Jurkat, Clone E6-1 (cell line): ENCODE measurements at places on chromosomes 4 and X.

GRCh38 chrX:27186671-27187070 lies 276.5 kb downstream of the PPP4R3C start:
- DNase-seq, result peak; percentile 41

DNA sequence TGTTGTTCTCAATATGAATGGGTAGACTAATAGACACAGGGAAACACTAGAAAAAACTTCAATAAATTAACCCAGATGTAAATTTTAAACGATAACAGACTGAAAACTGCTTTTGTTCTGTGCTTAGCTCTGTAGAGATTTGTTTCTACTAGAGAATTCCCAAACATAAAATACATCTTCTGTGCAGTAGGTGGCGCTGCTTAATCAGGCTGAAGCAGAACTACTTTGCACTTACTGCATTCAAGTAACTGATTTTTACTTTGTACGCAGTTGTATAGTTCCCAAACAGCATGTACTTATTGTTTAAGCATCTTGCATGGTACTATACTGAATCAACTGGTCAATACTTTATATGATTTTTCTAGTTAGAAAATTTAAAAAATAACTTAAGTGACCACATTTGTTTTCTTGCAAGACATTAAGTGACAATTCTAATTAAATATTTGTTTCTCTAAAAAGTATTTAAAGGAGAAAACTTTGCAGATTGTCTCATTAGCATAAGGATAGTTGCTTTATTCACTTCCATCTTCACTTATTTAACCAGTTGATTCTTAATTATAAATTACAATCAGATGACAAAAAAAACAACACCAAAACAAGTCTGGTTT lies 490.6 kb downstream of the IL15 start:
- DNase-seq, result peak; percentile 71

DNA sequence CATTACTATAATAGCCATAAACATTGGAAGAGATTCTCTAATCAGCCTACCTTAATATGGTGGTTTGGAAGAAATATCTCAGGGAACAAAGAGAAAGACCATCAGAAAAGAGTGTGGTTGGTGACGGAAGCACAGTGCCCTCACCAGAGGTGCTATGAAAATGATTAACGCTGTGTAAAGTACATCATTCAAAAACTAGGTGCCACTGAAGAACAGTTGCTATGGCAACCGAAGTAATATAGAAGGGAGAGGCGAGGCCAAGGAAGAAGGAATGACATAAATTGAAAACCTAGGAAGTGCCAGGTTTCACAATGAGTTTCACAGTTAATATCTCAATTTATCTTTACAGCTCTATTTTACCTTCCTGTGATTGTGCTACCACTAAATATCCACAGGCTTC lies 57.0 kb upstream of the ARSJ start:
- DNase-seq, result no peak

DNA sequence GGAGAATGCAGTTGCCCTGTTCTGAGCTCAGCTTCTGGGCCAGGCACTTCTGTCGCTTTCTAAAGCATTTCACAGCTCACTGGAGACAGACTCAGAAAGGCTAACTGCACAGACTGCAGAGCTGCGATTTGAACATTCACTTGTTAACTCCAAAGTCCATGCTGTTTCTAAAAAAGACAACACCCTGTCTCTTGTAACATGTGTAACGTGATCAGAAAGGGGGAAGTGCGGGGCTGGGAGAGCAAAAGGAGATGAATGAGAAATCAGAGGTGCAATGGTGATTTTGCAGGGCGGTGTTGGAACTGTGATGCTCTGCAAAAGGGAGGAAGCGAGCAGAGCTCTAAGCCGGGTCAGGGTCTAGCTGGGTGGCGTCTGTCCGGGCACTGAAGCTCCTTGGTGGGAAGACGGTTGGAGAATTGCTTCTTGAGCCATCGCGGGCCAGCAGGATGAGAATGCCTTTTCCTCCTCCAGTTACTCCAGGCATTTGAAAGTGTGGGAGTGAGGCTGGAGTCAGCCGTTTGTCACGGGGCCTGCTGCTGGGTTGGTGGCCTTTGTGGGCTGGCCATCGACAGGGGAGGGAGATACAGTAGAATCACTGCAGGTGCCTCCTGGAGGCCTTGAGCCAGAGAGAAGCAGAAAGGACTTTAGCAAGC lies 20.3 kb downstream of the TBC1D14 start:
- no peak for DNase-seq

GRCh38 chrX:133741303-133741702 lies 244.1 kb downstream of the GPC3 start:
- DNase-seq, result no peak

- DNase-seq, result no peak
Measured at GRCh38 chr4:48470570-48470969, 12.6 kb upstream of the SLC10A4 start.

DNA sequence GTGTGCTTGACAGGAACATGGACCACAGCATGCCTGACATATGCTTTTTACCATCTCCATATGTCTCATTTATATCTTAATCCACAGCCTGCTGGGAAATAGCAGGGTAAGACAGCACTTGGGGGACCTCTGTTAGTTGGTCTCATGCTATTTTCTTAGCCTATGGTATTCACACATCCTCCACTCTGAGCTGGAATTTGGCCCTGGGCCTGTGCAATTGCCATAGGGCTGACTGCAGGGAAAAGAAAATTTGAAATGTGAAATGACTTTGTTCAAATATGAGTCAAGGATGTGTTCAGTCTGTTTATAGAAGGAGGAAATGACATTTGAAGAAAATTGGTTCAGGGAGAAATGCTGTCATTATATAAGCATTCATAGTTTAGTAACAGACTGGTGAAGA lies 9.6 kb upstream of the MAP7D3 start:
- DNase-seq, result no peak

GRCh38 chr4:155734065-155734464 lies 24.8 kb upstream of the GUCY1B1 start:
- no peak for DNase-seq

DNA sequence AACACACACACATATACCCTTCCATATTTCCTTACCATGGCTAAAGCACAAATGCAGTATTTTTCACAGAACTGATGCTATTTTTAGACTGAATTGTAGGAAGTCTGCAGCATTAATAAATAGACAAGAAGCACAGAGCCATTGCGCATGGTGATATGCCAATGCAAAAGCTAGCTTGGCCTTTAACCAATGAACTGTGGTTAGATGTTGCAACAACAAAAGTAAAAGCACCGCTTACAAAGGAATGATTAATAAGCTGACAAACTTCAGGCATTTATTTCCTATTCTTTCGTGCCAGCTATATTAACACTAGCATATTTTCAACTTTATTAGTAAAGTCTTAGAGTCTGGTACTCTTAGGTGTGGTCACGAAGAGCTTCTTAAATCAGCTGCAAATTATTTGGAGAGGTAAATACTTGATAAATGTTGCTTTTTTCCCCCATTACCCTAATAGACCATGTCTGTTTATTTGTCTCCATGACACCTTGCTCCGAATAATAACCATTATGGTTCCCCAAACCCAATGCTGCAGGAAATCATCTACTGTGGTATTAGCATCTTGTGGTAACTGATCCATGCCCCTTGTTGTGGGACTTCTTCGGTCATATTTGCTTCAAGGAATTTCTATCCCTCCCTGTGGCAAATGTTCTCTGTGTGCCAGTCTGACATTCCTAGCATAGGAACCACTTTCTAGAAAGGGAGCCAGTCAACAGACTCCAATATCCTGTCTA lies 306.1 kb upstream of the TAPT1 start:
- no peak for DNase-seq

DNA sequence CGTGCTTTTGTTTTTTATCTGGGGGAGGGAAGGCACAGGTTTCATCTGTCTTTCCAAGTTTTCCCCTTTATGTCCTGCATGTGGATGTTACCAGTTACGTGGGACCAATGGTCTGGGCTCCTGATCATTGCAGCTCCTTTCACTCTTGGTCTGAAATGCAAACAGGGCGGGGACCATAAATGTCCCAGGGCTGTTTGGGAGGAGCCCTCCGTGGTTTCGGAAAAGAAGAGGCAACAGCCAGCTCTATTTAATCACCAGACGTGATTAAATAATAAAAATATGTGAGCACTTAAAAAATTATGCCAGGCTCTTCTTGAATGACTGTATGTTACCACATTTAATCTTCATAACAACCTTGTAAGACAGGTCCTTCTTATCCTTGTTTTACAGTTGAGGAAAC lies 30.8 kb upstream of the C1GALT1C1 start:
- no peak for DNase-seq

GRCh38 chr4:148288448-148288847 lies 153.8 kb downstream of the NR3C2 start:
- no peak for DNase-seq

DNA sequence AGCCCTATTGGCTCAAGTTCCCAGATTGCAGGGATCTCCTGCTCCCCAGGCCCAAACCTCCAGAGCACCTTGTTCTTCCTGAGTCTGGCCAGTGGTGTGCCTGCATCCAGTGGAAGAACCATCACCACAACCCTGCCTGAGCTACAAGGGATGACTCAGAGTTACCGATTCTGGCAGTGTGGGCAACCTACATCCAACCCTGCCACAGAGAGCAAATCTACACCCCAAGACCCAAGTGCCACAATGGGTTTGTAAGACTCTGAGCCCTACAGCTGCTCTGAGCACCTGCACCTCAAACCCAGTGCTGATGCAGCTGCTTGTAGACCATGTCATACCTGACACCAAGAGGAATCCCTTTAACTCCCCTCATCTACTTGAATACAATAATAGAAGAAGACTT lies 110.0 kb downstream of the SOWAHB start:
- no peak for DNase-seq

GRCh38 chrX:109952985-109953905 lies 49.7 kb upstream of the TMEM164 start:
- DNase-seq, result peak; percentile 37

- DNase-seq, result no peak
Measured at GRCh38 chrX:121336831-121337421, 289.5 kb downstream of the GLUD2 start.

GRCh38 chrX:115344885-115345614 lies 55.5 kb downstream of the LUZP4 start:
- no peak for DNase-seq

GRCh38 chrX:107831071-107831730 lies 5.5 kb downstream of the MID2 start:
- DNase-seq, result no peak

- no peak for DNase-seq
Measured at GRCh38 chrX:112513154-112513553, 166.6 kb downstream of the LHFPL1 start.

GRCh38 chr4:1608196-1608820 lies 75.8 kb downstream of the FAM53A start:
- DNase-seq, result no peak

- no peak for DNase-seq
Measured at GRCh38 chr4:99655308-99656081, 2.1 kb downstream of the C4orf54 start.

- DNase-seq, result peak; percentile 52
Measured at GRCh38 chrX:110847334-110847733, 51.7 kb upstream of the CHRDL1 start.

GRCh38 chr4:127217586-127218229 lies 415.0 kb upstream of the INTU start:
- DNase-seq, result no peak

DNA sequence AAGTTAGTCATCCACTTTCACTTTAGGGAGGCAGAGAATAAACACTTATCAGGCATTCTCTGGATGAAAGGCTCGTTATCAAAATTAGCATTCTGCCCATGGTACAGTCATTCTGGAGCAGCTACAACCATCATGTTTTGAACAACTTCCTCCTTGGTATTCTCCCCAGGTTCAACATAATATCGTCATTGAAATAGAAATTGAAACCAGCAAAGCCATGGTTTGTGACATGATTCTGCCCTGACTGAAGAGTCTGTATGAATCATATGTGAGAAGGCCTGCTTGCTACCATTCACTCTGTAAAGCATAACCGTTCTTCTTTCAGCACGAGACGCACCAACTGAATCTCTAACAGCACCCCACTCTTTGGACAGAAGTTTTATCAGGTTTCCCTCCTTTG lies 127.5 kb upstream of the RADX start:
- DNase-seq, result no peak

GRCh38 chrX:148664171-148664570 lies 163.8 kb downstream of the AFF2 start:
- no peak for DNase-seq

DNA sequence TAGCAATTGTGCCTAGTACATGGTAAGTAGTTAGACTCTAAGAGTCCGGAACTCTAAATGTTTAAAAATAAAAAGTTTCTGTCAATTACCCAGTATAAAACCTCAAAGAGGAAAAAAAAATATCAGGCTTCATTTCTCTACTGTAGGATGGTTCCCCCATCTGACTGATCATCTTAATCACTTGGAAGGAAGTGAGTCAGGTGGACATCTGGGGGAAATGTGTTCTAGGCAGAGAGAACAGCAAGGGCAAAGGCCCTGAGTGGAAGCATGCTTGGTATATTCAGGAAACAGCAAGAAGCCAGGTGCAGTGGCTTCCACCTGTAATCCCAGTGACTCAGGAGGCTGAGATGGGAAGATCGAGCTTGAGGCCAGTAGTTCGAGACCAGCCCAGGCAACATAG lies 2.9 kb upstream of the EIF1AX start:
- no peak for DNase-seq

DNA sequence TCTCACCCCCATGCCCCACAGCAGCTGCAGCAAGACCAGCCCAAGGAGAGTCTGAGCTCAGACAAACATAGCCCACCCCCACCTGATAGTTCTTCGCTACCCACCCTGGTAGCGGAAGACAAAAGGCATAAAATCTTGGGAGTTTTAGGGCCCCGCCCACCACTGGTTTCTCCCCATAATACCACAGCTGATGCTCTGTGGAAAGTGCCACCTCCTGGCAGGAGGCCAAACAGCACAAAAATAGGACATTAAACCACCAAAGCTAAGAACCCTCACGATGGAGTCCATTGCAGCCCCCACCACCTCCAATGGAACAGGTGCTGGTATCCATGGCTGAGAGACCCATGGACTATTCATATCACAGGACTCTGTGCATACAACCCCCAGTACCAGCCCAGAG lies 226.7 kb downstream of the SNCA start:
- no peak for DNase-seq

DNA sequence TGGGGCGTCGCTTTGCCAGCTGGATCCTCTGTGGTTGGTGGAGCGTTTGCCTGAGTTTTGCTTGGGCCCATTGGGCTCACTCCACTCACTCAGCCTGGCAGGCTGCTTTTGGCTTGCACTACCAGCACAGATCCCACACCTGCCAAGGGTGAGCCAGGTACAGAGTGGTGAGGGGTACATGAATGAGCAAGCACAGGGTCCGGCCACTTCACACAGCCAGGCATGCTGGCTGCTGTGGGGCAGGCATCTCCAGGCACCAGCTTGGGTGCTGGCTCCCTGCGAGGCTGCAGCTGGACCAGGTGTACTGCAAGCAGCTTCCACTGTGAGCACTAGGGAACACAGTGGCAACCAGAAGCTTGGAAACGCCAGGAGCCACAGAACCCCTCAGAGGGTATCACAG lies 60.1 kb upstream of the NPNT start:
- DNase-seq, result no peak
